Uterus (tissue), 4 donors: ENCODE measurements at places on chromosomes 2 and 18. TPM values are rescaled to one million over a fixed set of nuclear protein-coding genes. Genes with fewer than 3 reads are reported as not detected.

The RTP5 gene
- total RNA-seq = not detected

The SLC16A14 gene
- 10.8 TPM for total RNA-seq

The CAVIN2 gene
- 128 TPM for total RNA-seq

The SLC35F6 gene
- 18.0 TPM for total RNA-seq

The CRACDL gene
- total RNA-seq = 9.9 TPM

The DPYSL5 gene
- not detected for total RNA-seq

The DOK6 gene
- total RNA-seq = 1.6 TPM

The CROCC2 gene
- 2.6 TPM for total RNA-seq

The ZRANB3 gene
- 3.1 TPM for total RNA-seq

The ABCB11 gene
- total RNA-seq = not detected

The IL36RN gene
- total RNA-seq = not detected

The TTN gene
- 10.0 TPM for total RNA-seq

The SLC4A3 gene
- total RNA-seq = 3.0 TPM

The FN1 gene
- 218 TPM for total RNA-seq

The MYO5B gene
- total RNA-seq = 0.29 TPM

The B3GNT7 gene
- total RNA-seq = 8.1 TPM

The CYTIP gene
- 2.6 TPM for total RNA-seq

The ITGB6 gene
- 1.5 TPM for total RNA-seq

The REEP1 gene
- total RNA-seq = 9.7 TPM

The ZCCHC2 gene
- 7.4 TPM for total RNA-seq

The TLX2 gene
- not detected for total RNA-seq

The RAB17 gene
- 4.4 TPM for total RNA-seq

The ITPRIPL1 gene
- not detected for total RNA-seq

The REG3A gene
- not detected for total RNA-seq

The ELAC1 gene
- 10.8 TPM for total RNA-seq

The UPP2 gene
- total RNA-seq = not detected

The POTEI gene
- total RNA-seq = not detected

The CFAP53 gene
- not detected for total RNA-seq
